NCI-H69 (cell line): ENCODE measurements at places on chromosomes 16 and 17.

DNA sequence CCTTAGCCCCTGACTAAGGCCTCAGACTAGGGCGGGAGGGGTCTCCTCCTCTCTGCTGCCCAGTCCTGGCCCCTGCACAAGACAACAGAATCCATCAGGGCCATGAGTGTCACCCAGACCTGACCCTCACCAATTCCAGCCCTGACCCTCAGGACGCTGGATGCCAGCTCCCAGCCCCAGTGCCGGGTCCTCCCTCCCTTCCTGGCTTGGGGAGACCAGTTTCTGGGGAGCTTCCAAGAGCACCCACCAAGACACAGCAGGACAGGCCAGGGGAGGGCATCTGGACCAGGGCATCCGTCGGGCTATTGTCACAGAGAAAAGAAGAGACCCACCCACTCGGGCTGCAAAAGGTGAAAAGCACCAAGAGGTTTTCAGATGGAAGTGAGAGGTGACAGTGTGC, 12.7 kb downstream of the CES3 start:
- DNase-seq: no peak

DNA sequence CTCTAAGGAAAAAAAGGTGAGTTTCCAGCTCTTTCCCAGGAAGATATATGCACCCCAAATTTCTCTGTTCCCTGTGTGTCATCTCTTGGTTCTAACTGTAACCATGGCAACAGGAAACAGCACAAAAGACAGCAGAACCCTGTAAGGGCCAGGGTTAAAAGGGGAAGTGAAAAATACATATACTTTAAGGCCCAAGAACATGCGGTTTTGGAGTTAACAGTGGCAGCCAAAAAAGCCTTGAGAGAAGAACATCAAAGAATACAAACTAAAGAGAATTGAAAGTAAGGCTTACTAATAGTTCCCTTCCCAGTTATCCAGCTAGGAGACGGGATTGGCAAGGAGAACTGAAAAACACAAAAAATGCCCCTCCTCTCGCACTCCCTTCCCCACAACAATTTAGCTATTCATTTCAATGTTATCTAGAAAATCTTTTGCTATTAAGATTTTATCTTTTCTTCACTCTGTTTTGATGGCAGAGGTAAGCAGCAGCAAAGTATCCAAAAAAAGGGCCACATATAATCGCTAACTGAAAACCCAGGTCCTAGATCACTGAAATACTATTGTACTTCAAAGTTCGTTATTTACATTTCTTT, 1.5 kb downstream of the SPOP start:
- DNase-seq: peak; percentile 13

GRCh38 chr16:57886427-57886826, 84.1 kb upstream of the KIFC3 start:
- no peak for DNase-seq

DNA sequence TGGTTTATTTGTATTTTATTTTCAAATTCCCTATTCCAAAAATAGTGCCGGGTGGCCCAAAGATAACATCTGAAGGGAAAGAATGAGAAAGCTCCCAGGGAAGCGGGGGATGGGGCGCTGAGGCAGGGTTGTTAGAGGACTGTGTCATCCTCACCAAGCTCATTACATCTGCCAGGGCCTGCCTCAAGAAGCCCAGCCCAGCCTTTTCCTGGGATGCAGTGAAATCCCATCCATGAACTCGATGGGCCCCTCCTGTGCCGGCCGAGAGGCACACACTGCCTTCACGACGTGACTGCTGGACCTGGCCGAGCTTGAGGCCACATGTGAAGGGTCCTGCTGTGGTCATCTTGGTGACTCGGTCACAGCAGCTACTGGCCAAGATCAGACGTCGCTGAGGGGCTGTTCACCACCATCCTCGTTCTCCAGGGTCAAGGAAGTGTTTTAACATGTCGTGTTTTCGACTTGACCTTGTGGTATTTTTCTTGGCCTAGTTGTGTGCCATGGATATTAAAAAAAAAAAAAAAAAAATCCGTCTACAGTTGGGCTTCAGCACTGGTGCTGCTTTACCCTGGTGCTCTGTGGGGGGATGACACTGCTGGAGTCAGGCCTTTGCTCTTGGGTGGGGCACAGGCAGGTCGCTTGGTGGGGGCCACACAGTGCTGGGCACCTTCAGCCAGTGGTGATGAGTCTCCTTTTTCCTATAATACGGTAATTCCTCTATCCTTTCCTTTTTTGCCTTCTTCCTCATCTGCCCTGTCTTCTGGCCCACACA, 4.9 kb downstream of the TIMM22 start:
- no peak for DNase-seq
